Forelimb muscle (tissue), 1 donor: ENCODE measurements at places on chromosomes 13 and 19. TPM values are rescaled to one million over a fixed set of nuclear protein-coding genes. Genes with fewer than 3 reads are reported as not detected.

DNA sequence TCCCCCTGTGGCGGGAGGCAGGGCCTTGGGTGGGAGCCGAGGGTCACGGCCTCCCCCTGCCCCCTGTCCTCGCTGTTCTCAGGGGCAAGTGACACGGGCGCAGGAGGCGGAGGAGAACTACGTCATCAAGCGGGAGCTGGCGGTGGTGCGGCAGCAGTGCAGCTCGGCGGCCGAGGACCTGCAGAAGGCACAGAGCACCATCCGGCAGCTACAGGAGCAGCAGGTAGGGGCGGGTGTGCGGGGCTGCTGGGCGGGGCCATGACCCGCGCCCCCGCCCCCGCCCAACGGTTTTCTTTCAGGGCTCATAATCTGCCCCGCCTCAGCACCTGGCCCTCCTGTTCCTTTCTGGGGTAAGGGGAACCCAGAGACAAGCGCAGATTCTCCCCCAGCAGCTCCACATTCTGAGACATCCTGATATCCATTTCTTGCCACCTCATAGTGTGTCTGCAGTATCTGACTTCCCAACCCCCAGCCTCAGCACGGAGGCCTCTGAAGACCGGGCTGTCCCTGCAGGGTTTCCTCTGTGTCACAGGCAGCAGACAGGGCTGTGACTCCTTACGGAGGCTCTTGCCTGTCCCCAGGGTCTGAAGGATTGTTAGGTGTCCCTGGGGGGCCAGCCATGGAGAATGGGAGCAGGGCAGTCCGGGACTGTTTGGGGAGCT, 15.9 kb downstream of the PRR36 start:
- DNase-seq: no peak

The CARS2 gene
- 51.6 TPM for polyA plus RNA-seq

DNA sequence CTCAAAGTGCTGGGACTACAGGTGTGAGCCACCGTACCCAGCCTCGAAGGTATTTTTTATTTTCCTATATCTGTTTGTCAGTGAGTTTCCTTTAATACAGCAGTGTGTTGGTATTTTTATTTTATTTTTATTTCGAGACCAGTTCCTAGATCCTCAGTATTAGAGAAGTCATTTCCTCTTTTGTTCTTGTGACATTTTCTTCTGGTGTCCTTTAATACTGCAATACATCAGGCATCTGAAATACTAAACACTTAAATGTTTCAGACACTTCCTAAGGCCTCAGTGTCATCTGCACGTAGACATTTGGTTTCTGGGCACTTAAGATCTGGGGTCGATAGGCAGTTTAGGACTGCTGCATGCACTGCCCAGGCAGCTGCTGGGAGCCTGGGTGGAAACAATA, 22.5 kb downstream of the GATAD2A start:
- no peak for DNase-seq

- DNase-seq: no peak
These were observed 9.7 kb downstream of the EFNA2 start for GRCh38 chr19:1295169-1296012.

GRCh38 chr19:15715642-15716041, 12.2 kb upstream of the OR10H2 start:
- DNase-seq: no peak

The PEAK3 gene
- 0.05 TPM for polyA plus RNA-seq

DNA sequence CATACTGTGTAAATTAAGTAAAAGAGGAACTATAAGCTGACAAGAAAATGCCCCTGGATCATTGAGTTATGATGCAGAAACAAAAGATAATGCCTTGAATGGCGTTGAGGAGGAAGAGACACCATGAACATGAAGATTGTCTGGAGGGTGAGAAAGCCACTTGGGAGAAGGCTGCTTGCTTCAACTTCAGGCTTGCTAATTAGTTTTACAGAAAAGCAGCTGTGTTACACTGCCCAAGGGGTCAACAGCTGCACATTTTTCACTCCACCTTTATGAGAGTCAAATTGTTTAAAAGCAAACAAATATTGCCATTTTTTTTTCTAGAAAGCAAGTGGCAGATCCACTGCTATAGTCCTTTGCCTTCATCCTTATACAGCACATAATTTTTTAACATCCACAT, 35.5 kb upstream of the KLF12 start:
- DNase-seq: no peak

The SIGLEC10 gene
- polyA plus RNA-seq: 0.92 TPM

DNA sequence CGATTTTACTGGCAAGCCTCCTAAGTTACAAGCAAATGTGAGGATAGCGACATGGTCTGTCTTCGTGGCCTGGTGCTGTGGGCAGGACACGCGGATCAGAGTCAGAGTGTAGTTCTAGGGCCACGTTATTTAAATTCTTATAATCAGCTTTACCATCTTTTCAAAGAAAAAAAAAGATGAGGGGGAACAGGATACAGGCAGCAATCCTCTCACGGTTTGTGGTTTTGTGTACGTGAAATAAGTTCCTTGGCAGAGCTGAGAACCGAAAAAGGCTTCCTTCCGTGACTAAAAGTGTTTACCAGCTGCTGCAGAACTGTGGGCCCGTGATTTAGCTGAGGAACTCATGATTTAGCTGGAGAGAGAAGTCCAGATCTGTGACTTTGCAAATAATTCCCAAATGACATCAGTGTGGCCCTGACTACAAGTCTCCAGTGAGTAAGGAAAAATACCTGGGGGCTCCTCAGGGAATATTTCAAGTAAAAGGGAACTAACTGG, 27.2 kb downstream of the RCBTB2 start:
- DNase-seq: peak; percentile 46

DNA sequence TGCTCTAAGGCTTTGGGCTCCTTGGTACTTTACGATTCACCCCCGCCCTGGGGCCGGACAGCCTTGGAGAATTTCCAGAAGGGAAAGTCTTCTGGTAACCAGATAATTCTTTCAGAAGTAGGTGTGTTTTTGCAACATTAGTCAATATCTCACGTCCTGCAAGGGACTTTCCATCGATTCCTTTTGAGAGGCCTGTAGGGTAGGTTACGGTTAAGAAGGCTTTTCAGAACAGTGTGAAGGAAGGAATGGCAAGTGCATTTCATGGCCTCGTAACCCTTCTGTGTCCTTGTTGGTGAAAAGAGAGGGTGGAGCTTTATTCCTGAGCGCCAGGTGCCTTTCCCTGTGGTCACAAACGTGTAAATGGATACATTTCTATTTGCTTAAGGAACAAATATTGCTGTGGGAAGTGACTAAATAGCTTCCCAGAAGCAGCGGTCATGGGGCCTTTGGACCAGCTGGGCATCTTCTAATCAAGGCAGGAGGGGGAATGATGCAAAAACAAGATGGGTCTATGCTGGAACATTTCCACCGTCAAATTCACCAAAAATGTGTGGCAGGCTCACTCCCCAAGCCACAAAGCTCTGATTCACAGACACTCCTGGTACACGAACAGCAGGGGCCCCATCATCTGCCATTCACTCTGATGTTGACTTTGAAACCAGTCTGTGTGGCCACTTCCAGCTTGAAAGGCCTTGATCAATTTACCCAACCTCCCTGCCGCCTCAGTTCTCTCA, 99.2 kb downstream of the ANKRD10 start:
- no peak for DNase-seq

The PRR20A gene
- not detected for polyA plus RNA-seq

- no peak for DNase-seq
These were observed 89.9 kb downstream of the COL4A2 start for GRCh38 chr13:110396913-110397381.

- DNase-seq: no peak
These were observed 34.6 kb downstream of the CYP4F2 start for GRCh38 chr19:15863272-15863671.

DNA sequence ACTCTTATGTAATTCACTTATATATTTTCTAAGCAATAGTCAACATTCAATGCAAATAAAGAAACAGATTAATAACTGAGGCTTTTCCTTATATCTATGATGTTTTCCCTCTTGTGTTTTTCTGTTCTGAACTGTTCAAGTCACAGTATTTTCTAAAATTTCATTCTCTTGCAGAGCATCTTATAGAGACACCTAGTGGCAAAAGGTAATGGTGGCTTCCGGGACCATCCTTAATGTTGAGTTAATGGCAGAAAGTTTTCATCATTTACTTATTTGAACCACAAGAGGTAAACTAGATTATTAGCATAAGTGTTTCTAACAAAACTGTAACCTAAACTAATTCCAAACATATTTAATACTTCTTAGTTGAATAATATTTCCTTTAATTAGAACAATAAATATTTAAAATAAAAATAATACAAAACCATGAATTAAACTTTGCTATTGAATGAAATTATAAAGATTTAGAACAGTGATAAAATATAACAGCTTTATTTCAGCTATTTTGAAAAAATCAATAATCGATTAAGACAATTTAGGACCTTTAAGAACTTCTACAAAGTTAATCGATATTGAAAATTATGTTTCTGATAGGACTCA, 1.7 kb upstream of the SLITRK5 start:
- DNase-seq: no peak

The NAPSA gene
- polyA plus RNA-seq: 1.2 TPM

The FGF22 gene
- 0.20 TPM for polyA plus RNA-seq

DNA sequence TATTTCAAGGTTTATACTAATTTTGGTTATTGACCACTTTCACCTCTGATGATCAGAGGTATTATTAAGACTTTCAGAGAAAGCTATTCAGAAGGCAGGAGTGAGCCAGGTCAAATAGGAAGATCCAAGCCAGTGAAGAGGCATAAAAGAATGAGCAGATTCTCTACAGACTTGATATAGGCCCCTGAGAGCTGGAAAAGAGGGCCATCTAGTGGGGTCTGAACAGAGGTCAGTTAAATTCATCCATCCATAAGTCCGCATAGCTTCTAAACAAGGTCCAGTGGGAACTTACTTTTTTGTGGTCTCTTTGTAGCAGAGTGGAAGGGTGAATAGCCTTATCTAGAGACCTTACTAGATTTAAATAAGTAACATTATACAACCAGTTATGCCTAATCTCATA, 126.6 kb upstream of the UFM1 start:
- DNase-seq: no peak

The CYP2A7 gene
- polyA plus RNA-seq: 0.27 TPM

DNA sequence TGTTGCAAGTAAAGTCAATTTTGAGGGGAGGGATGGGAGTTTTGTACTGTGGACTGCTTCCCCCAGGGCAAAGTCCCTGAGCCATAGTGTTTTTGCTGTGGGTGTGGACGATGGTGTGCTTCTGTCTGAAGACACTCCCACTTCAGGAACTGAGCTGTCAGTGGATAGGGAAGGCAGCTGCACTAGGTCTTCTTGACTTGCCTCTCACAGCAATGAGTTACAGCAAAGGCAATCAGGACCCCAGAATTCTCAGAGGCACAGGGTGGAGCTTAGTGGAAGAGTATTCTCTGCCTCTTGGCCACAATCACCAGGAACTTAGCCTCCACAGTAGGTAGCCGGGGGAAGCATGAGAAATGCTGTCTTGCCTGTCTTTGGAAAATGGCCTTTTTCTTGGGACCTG, 1416.6 kb upstream of the MIR17HG start:
- DNase-seq: no peak

- DNase-seq: no peak
These were observed 68.2 kb downstream of the ESD start for GRCh38 chr13:46728777-46729176.

GRCh38 chr13:98994896-98995295, 17.0 kb upstream of the DOCK9 start:
- DNase-seq: no peak

The GSX1 gene
- not detected for polyA plus RNA-seq

The ZNF837 gene
- polyA plus RNA-seq: 1.9 TPM

GRCh38 chr13:96203471-96203870, 113.6 kb downstream of the HS6ST3 start:
- no peak for DNase-seq

The ZNF878 gene
- polyA plus RNA-seq: 0.57 TPM

- DNase-seq: no peak
These were observed 3.7 kb upstream of the DOCK9 start for GRCh38 chr13:98981369-98982080.

DNA sequence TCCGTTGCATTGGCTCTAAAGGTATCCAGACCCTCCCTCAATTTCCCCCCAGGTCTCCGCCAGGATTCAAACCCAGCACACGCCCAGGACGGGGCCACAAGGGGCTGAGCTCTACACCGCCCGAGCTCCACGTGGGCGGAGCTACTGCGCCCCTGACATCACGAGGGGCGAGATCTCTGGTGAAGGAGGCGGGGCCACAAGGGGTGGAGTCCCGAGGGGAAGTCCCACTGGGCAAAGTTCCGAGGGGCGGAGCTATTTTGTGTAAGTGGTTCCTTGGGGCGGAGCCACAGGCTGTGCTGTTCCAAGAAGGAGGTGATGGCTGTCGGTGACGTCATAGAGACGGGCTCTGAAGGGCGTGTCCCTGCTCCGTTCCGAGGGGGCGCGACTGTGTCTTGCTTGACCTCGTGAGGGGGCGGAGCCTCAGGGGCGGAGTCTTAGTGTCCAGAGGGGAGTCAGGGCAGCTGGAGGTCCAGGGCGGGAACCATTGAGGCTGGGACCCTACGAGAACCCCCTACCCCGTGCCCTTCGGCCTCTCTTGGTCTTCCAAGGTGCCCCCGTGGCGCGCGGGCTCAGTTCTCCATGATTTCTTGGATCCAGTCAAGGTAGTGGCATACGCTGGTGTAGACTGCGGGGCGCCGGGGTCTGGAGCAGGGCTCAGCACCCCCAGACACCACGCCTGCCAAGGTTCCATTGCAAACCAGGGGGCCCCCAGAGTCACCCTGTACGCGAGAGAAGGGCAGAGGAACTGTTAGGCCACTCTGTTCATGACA, 1.3 kb upstream of the KLK8 start:
- no peak for DNase-seq

The FXYD1 gene
- polyA plus RNA-seq: 261 TPM

- no peak for DNase-seq
These were observed 8.6 kb upstream of the PTBP1 start for GRCh38 chr19:788686-788982.

The GPR4 gene
- 1.5 TPM for polyA plus RNA-seq

The OR7D2 gene
- polyA plus RNA-seq: 0.04 TPM

DNA sequence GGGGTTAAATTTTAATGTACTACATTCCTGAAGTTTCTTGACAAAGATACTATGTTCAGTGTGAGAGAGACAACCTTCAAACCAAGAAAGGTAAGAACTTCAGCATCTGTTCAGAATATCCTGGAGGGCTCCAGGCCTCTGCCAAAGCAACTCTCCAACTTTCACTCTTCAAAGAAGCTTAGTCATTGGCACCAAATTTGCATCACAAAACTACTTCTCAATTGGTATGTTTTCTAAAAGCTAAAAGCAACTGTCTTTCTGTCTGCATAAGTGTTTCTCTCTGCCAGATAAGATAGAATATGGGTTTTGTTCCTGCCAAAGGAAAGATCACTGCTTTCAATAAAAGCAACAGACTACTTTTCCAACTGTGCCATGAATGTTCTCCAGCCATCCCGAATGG, 187.4 kb downstream of the SUCLA2 start:
- no peak for DNase-seq
